ENCODE measurements at places on chromosomes 5 and 9.

- DNase-seq = no peak
Observed at GRCh38 chr9:32441678-32442077, 57.2 kb downstream of the ACO1 start.

DNA sequence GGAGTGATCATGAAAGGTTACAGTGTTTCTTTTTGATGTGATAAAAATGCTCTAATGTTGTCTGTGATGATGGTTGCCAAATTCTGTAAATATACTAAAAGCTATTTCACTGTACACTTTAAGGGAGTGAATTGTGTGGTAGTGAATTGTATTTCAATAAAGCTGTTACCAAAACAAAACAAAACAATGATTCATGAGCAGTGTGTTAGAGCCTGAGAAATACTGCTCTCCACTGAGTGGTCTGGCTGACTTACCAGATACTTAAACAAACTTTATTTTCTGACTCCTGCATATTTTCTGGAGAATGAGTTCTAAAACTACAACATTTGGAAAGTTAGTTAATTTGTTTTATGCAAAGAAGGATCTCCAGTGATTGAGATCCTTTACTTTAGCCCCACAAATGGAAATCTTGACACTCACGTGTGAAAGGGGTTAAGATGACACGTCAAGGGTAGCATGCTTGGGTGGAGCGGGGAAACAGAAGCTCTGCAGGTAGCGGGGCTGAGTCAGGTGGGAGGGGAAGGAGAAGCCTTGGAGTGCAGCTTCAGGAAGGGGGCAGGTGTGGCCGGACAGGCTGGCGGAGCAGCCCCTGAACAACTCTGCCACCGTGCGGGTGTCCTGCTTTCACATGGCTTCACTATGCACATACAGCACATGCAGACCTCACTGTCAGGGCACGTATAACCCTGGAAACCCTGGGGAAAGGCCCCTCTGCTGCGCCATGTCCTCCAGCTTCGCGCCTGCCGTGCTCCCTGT is 256.7 kb downstream of the IRX1 start:
- no peak for DNase-seq

- DNase-seq = no peak
Observed at GRCh38 chr5:44532981-44533380, 143.8 kb upstream of the FGF10 start.

DNA sequence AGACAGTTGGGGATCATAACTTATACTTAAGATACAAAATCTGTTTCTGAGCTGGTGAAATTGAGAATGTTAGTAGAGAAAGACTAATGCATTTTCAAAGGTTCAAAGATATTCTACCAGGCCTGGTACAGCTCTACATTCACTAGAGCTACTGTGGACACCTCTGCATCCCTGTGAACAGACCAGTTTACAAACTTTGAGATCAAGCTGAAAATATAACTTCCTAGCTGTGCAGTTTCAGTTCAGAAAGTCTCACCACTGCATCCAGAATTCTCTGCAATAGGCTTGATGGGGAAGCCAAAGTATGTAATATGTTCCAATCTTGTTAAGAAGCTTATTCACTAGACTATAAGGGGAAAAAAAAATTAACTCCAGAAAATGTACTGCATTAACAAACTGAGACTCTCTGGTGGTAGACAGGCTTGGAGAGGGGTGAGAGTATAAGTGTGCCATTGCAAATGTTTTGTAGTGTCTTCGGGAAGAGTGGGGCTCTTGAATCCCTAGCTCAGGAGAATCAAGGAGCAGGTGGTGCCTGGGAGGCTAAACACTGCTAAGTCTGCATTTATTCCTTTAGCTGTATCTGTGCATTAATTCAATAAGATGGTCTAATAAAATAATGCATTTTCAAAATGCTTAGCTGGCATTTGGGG is 671.9 kb downstream of the NR2F1-AS1 start:
- DNase-seq = no peak

GRCh38 chr9:126857261-126857960 is 3.0 kb upstream of the ZBTB34 start:
- DNase-seq = no peak

- no peak for DNase-seq
Observed at GRCh38 chr9:3032898-3033297, 189.0 kb upstream of the PUM3 start.
